Mucosa of gallbladder (tissue), 1 donor: ENCODE measurements at places on chromosomes 16 and 17. TPM values are rescaled to one million over a fixed set of nuclear protein-coding genes. Genes with fewer than 3 reads are reported as not detected.

- no peak for DNase-seq
These were observed 22.4 kb upstream of the LGALS9 start for GRCh38 chr17:27608328-27609230.

DNA sequence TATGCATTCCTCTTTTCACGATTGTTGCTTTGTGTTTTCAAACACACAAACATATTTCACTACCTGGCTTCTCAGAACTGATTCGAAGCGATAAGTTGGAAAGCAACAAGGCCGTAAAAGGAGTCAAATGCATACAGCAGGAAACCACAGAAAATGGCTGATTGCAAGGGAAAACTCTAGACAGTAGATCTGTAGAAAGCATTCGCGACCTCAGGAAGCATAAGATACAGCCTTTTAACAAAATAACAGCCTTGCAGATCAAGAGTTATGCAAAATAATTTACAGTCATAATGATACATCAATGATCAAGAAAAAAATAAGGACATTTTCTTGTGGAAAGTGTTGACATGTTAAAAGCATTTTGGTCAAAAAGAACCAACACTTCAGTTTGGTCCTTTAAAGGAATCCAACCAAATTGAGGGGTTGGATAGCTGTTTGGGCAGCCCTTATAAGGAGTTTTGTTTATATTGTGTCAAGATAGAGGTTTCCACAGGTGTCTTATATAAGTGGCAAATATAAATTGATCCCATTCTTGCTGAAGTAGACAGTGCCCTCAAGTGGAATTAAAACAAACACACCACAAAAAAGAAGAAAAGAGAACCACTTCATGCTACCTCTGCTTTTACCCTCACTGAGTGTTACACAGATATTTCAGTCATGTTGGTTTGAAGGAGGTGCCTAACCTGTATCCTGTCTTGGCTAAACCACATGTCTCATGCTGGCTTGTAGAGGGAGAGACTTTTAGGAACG is 5.5 kb downstream of the CYLD start:
- no peak for DNase-seq

The KIFC3 gene
- 39.3 TPM for total RNA-seq

DNA sequence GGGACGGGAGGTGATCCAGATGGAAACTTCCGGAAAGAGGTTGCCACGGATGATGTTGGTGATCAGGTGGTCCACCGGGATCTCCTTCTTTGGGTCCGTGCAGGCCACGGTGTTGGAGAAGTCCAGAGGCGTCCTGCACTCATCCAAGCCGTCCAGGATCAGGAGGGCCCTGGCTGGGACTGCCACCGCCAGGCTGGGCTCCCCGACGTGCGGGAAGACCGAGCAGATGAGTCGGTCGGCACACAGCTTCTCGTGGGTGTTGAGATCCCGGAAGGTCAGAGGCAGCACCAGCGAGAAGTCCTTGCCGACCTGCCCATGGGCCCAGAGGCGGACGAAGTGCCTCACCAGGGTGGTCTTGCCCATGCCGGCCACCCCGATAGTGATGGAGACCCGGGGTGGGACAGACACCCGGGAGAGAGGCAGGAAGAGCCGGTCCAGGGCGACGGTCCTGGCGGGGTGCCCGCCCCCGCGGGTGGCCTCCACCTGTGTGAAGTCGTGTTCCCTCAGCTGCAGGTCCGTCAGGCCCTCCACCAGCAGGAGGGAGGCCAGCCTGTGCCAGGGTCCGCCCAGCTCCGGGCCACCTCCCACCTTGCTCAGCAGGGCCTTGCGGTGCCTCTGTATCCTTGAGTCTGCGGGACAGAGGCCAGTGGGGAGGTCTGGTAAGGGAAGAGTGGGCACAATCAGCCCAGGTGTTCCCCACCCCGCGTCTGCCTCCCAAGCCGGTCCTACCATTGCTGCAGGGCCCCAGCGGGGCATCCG is 12.9 kb downstream of the NLRC3 start:
- DNase-seq, result no peak

DNA sequence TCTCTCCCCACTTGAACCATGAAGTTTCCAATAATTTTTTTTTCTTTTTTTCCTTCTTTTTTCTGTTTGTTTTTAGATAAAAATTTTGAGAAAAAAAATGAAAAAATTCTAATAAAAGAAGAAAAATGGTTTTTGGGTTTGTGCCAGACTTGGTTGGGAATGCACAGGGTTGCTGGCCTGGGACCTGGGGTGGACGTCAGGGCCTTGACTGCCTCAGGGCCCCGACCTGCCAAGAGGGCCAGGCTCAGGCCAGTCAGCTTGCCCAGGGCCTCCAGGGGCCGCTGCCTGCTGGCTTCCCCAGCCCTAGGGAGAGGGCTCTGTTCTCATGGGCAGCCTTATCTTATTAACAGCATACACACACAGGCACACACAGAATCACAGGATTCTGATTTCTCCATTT is 6.5 kb downstream of the TBX6 start:
- no peak for DNase-seq

- DNase-seq, result no peak
These were observed 3.5 kb downstream of the G6PC1 start for GRCh38 chr17:42904110-42904469.

The IGFALS gene
- 29.3 TPM for total RNA-seq
